ENCODE measurements at places on chromosomes 4 and X.

DNA sequence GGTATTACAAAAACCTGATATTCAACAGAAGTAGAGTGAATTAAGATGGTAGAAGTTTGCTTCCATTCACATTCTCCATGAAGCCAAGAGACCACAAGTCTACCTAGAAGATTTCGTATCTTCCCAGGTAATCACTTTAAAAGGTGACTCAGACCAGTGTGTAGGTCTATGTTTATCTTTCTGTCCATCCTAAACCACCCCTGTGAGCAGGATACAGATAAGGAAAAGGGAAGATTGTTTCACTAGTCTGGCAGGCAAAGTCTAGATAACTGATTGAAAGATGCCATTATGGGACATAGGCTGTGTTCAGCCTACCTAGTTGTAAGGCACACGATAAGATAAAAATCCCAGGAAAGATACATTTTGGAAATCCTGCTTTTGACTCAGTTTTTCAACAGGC lies 244.3 kb upstream of the NWD2 start:
- DNase-seq, result no peak

DNA sequence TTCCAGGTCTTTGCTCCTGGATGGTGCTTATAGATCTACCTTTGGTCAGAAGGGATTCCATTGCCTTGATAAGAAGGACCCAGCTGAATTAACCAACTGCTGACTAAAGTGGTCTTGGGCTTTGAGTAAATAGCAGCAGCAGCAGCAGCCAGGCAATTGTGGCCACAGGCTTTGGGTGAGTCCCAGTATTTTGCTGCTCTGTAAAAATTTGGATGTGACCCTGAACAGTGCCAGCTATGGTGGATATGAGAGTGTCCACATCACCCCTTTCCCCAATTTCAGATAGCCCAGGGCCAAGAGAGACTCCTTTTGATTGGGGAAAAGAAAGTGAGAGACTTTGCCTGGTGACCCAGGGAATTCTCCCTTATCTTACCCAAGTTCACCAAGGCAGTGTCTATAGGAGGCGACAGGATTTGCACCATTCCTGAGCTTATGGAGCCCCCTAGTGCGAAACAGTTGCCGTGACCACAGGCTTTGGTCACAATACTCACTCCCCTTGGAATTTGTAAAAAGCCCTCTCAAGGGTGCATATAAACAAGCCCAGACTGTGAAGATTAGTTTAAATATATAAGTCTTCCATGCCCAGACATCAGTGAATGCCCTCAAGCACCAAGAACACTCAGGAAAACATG lies 518.0 kb downstream of the TMA16 start:
- no peak for DNase-seq

DNA sequence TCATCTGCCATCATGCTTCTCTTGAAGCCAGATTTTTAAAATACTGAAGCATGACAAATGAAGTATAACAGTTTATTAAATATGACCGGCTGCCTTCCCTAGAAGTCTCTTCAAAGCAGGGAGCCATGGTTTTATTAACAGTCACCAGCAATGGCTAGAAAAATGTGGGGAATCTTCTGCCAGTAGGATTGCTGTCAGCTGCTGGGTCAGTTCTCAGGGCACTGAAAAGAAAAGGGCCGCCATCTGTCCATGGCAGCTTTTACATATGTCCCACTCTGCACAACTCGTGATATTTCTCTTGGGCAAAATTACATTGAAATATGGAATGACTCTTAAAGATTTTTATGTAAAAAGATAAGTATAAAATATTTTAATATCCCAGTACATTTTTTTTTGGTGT lies 2.8 kb downstream of the CCNG2 start:
- no peak for DNase-seq

- DNase-seq, result no peak
Measured at GRCh38 chrX:152601848-152602616, 35.7 kb upstream of the GABRQ start.

GRCh38 chr4:53840643-53841042 lies 223.8 kb downstream of the CHIC2 start:
- DNase-seq, result no peak

DNA sequence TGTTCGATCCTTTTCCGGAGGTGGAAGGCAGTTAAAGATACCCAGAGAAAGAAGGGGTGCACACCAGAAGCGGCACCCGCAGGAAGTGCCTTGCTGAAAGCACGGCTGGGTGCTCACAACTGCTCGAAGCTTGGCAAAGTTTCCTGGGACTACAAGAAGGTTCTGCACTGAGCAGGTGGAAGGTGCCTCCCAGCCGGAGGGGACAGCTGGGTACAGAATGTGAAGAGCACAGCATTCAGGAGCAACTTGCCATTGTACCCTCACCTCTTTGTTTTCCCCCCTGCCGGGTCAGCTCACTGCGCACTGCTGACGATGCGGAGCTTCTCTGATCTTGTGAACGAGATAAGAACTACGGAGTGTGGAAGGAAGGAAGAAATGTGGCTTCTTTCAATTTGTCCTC lies 289.2 kb downstream of the FBXW7 start:
- no peak for DNase-seq

DNA sequence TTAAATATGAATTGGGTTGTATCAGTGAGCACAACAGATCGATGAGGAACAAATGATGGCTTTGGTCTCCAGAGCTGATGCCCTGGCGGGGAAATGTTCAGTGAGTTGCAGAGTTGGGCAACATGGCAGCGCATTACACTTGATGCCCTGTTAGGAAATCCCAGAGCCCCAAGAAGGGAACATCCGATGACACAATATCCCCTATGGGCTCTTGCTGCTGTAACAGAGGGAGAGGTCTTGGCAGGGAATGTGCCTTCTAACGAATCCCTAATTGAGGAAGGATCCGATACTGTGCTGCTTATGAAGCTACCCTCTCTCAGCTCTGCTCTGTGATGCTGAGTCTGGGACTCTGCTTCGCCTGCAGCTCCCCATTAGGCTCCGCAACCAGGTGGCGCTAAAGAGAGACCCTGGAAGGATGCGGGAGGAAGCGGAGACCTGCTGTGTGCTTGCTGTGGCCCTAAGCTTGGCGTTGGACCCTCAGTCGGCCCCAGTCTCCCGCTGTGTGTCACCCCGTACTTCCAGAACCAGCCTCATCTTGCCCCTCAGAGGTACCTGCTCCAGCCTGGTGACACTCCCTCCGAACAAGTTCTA lies 38.9 kb downstream of the PDHA1 start:
- DNase-seq, result peak; percentile 3

- DNase-seq, result no peak
Measured at GRCh38 chrX:7316280-7316679, 168.3 kb upstream of the PUDP start.

DNA sequence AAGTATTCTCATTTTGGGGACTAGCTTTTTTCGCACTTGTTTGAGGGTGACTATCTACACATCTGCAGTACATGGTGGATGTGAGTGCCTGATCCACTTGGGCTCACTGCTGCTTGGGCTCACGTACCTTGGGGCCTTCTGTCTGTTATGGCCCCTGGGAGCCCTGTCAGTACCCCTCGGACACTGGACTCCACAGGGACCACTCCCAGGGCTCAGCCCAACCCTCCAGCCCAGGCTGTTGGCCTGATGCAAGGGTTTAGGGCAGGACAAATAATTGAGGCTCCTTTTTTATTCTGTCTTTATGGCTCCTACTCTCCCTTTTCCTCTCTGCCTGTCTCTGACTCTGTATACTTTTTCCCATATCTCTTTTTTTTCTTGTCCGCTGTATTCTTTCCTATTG lies 32.7 kb upstream of the MSN start:
- no peak for DNase-seq

DNA sequence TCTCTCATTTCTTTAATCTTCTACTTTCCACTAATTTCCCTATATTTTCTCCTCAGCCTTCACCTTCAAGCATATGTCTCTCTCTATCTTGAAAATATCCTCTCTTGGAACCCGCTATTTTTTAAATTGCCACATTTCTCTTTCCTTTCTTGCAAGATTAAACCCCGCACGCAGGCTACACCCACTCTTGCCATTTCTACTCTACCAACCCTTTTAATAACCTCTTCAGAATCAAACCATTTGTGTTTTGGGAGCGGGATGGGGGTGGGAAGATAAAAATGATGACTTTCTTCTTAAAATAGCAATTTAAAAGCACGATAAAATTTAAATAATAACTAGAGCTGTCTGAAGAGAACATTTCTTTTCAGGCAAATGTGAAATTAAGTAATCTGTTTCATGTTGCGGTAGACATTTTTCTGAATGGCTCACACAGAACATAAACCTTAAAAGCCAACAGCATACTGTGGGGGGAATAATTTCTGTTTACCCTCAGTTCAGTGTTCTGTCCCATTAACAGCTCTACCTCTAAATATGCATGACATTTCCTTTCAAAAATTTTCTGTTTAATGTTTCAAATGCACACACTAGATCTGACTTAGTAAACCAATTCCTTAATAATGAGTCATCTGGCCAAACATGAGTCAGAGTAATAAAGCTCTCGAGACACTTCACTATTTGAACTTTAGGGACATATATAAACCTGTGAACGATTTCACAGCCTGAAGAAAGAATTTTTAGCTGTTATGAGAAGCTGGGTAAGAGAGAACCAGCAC lies 20.5 kb downstream of the ARSJ start:
- no peak for DNase-seq

GRCh38 chr4:40086421-40086820 lies 29.8 kb downstream of the N4BP2 start:
- DNase-seq, result no peak

DNA sequence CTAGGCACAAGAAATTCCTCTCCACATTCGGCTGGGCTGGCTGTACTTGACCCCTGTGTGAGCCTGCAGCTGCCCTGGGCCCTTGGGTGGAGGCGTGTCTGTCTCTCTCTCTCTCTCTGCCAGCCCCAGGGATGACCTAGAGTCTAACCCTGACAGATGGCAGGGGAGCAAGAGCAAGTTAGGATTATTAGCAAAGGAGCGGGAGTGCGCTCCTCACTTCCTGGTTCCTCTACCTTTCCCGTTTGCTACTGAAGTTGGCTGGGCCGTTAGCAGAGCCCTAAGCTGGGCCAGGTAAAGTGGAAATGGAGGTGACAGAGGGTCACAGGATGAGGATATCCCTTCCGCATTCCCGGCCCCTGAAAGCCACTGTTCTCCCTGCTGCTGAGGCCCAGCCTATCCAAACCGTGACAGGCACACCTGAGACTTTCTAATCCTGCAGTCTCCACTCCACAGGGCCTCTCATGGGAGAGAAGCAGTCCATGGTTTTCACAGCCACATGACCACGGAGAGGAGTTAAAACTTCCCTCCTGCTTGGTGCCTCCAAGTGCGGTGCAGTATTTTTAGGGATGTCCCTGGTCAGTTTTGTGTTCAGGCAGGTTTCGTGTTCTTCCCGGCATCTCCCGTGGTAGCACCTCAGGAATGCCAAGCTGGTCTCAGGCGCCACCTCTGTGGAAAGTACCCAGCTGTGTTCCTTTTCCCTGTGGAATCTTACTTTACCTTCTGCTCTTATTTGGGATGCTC lies 79.3 kb downstream of the CLDN22 start:
- no peak for DNase-seq

- no peak for DNase-seq
Measured at GRCh38 chrX:77953708-77954107, 15.7 kb downstream of the PGAM4 start.

DNA sequence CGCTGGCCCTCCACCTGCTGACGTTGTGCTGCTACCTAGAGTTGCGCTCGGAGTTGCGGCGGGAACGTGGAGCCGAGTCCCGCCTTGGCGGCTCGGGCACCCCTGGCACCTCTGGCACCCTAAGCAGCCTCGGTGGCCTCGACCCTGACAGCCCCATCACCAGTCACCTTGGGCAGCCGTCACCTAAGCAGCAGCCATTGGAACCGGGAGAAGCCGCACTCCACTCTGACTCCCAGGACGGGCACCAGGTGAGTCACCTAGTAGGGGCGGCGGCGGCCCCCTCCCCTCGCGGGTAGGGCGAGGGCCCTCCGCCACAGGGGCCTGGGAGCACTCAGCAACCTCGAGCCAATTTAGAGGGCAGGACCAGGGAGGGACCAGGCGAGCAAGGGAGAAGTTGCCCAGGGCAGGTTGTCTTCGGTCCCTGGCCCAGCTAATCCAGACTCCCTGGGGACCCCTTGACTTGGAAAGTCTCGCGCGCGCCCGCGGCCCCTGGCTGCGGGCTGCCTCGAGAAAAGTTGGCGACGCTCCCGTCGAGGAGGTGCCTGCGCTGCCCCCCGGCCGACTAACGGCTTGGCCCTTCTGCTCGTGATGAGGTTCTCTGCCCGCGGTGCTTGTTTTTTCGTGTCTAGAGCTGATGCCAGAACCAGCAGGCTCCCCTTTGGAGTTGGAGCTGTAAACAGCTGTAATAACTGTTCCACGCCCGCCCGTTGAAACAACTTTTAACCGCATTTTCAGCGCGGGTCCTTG lies 717 bp downstream of the EDA start:
- no peak for DNase-seq

DNA sequence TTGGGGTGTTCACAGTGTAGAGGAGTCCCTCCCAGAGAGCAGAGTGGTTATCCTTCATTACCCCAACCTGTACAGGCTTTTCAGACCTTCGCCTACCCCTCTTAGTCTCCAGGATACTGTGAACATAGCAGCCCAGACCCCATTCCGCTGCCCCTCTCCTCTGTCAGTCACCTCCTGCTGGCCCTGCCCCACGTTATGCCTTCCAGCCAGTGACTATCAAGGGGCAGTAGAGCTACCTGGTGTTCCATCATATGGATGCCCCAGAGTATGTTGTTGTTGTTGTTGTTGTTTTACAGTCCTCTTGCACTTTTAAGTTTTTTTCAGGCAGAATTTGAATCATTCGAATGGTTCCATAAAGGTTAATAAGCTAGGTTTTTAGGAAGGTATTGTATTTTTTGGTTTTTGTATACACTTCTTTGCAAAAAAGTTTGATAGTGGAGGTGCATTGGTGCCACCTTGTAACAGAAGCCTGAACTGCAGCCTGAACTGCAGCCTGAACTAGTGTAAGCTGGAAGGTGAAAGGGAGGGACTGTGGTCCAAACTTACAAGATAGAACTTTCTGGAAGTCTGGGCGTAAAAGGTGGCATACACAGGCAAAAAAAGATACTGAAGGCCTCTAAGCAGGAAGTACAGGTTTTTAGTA lies 101.4 kb upstream of the RAB40AL start:
- DNase-seq, result no peak

- peak; percentile 41 for DNase-seq
Measured at GRCh38 chrX:154804957-154805695, at the start of gene MPP1. Gene MPP1, minus strand, starts transcription at chrX:154805485. Its CDS starts 112 bp downstream, at chrX:154805373.

- no peak for DNase-seq
Measured at GRCh38 chr4:88963817-88964216, 93.2 kb downstream of the FAM13A start.

GRCh38 chr4:166846939-166847338 lies 387.4 kb downstream of the SPOCK3 start:
- DNase-seq, result no peak

DNA sequence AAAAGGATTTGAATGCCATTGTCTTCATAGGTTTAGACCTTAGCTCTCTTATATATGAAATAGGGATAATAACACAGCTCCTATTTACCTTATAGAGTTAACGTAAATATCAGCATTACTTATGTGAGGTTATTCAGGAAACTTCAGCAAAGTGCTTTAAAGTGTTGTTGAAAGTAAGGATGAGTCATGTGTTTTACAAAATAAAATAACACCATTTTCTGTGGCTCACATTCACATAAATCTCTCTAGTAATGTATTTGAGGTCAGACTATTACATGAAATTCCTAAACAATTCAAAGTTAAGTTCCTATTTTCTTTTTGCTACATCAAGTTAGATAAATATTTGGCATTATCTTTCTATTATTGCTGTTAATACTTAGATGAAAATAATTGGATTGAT lies 2.9 kb downstream of the GNRHR start:
- DNase-seq, result no peak
